ENCODE measurements at places on chromosomes 16 and 17. TPM values are rescaled to one million over a fixed set of nuclear protein-coding genes. Genes with fewer than 3 reads are reported as not detected.

The TMEM170A gene
- 33.5 TPM for total RNA-seq

The PIRT gene
- total RNA-seq: not detected

The CCL14 gene
- not detected for total RNA-seq

The MARVELD3 gene
- not detected for total RNA-seq

The TPSB2 gene
- not detected for total RNA-seq

The ZFP3 gene
- 1.7 TPM for total RNA-seq

The HBQ1 gene
- 2.1 TPM for total RNA-seq

The EPN2 gene
- 9.7 TPM for total RNA-seq

The METTL23 gene
- 13.9 TPM for total RNA-seq

The CDK5RAP3 gene
- total RNA-seq: 185 TPM

The SOCS1 gene
- total RNA-seq: 57.0 TPM

The CBFB gene
- total RNA-seq: 124 TPM

The MYH1 gene
- not detected for total RNA-seq

The BHLHA9 gene
- total RNA-seq: not detected

- DNase-seq: peak; percentile 51
Observed at GRCh38 chr16:86044241-86044671, 145.3 kb downstream of the IRF8 start.

- DNase-seq: no peak
Observed at GRCh38 chr16:89187032-89187769, 13.1 kb downstream of the SLC22A31 start.

GRCh38 chr17:38601539-38602351, 4.0 kb downstream of the SRCIN1 start:
- no peak for DNase-seq

DNA sequence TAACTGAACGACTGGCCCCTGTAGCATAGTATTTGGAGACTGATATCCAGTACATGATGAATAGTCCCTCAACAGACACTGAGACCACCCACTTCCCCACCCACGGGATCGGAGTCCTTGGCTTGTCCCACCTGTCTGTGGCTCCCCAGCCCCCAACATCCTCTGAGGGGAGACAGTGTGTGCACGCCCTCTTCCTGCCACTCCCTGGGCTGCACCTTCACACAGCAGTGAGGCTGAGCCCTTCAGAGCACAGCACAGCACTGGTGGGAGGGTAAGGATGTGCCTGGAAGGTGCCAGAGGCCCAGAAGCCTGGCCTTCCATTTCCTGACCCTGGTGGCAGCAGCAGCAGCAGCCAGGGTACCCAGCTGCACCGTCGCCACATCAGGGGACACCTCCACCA, 11.0 kb downstream of the DNASE1 start:
- DNase-seq: no peak

DNA sequence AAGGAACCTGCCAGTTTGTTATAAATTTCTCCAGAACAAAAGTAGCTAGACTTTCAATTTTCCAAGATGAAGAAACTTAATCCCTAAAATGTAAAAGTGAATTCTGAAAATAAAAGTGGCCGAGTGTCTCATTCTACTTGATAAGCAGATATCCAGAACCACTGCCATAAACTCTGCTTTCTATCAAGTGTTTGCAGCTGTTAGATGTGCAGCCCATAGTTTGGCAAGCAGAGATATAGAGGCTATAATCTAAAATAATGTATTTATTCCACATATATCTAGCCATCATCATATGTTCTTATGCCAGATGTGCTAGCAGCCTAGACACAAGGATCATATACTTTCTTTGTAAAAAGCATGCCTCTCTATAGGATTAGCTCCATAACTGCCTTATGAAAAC, 14.7 kb upstream of the FBXL20 start:
- DNase-seq: no peak

- no peak for DNase-seq
Observed at GRCh38 chr17:4506175-4506813, 7.6 kb downstream of the SPNS2 start.

DNA sequence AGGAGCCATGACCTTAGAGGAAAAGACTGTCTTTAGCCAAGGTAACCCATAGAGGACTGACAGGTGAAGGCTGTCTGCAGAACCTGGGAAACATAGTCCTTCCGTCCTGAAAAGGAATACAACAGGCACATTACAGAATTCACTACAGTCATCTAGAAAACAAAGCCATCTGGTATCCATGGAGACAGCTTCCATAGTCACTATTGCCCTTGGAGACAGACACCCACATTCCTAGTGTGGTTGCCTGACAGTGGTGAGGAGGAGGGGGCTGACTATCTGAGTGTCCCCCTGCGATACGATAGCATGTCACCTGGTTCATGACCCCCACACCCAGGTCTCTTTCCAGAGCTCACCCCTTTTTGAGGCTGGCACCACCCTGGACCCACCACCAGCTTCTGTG, 254.7 kb downstream of the CDH13 start:
- DNase-seq: no peak

- no peak for DNase-seq
Observed at GRCh38 chr16:23436951-23437350, 16.0 kb downstream of the COG7 start.

- peak; percentile 59 for DNase-seq
Observed at GRCh38 chr16:29290631-29291247, 115.8 kb downstream of the NPIPB11 start.

GRCh38 chr16:84617041-84617790, 662 bp downstream of the COTL1 start:
- peak; percentile 60 for DNase-seq

DNA sequence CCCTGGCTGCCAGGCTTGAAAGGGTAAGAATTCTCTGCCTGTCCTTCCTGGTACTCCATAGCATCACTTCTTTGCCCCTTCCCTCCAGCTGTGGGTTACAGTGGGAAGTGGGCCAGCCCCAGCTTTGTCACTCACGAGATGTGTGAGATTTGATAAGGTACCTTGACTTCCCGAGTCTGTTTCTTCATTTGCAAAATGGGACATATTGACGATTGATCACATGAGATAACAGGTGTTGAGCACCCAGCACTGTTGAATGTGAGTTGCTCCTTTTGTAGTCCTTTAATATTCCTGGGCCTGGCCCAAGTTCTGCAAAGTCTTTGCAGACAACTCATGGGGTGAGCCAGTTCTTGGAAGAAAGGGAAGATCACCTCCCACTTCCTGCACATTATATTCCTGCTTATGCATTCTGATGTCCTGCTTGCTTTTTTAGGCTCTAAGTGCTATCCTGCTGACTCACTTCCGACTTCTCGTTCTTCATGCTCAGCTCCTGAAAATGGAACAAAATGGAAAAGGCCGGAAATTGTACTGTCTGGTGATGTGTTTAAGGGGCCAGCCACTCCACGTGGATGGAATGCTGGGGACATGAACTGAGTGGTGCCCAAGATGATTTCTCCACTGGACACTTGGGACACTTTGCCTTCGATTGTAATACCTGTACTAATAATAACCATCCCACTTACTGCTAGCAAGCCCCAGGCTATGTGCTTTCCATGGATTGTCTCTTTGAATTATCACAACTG, 8.3 kb upstream of the NLK start:
- no peak for DNase-seq

- no peak for DNase-seq
Observed at GRCh38 chr17:67111327-67111726, 67.0 kb downstream of the CACNG1 start.

DNA sequence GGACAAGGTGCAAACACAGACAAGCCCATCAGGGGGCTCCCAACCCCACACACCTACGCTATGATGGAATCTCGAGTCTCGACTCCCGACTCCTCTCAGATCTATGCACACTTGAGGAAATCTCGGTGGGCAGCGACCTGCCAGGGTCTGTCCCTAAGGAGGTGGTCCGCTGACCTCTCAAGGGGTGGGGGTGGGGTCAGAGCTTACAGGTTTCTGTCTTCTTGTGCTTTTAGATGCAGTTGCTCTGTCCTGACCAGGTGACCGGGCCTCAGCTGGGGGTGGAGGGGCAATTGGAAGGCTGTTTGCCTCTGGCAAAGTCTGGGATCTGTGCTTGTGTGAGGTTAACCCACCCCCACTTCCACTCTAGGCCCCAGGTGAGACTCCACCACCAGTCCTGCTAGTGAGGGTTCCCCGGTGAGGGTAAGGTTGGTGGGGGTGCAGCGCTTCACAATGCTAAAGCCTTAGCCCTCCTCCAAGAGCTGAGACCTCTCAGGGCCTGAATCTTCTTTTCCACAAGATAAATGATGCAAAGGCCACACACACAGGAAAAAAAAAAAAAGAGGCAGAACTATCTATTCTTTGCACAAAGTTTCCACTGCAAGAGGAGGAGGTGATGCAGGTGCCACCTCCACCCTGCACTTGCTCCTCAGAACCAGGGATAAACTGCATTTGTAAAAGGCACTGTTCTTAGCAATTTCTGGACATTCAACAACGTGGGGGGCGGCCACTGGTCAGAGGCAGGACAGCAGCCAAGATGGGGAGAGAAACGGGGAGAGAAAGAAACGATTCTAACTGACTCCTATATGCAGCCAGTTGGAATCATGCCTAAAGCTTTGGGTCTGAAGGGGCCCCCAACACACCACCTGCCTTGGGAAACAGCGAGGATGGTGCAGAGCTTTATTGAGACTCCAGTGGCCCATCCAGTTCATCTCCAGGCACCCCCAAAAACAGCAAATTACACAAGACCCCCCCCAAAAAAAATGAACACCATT, 4.1 kb downstream of the CISD3 start:
- DNase-seq: no peak

GRCh38 chr17:13953841-13954240, 115.5 kb upstream of the COX10 start:
- DNase-seq: no peak

- DNase-seq: no peak
Observed at GRCh38 chr16:48511071-48511540, 98.9 kb downstream of the N4BP1 start.

- DNase-seq: no peak
Observed at GRCh38 chr17:67773246-67773645, 52.1 kb upstream of the BPTF start.

- DNase-seq: no peak
Observed at GRCh38 chr16:22933173-22933572, 119.2 kb downstream of the HS3ST2 start.

DNA sequence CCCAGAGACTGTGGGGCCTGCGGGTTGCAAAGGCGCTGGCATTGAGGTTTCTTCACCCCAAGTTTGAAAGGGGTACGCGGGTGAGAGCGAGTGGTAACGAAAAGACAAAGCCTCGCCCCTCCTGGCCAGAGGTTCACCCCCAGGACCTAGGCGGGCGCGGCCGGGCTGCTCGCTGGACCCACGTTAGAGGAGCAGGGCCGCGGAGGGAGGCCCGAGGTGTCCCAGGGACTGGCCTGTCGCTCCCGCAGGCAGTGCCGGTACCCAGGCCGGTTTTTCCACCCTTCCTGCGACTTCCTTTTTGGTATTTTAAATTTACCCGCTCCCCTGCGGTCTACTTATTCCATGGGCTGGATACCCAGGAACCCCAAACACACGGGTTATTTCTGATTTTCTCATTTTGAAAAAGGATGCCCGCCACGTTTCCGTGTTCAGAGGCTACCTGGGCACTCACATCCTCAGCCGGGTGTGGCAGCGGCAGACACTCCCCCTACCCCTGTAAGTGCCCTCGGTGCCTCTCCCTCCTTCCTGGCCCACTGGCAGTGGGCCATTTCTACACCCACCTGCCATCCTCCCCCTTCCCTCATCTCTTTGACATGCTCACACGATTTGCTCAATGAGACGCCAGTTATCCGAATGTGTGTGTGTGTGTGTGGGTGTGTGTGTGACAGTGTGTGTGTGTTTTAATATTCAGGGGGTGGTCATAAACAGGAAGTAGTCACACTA, 1.6 kb upstream of the FOXL1 start:
- DNase-seq: no peak

GRCh38 chr17:1108765-1109605, 70.8 kb downstream of the ABR start:
- peak; percentile 62 for DNase-seq

GRCh38 chr17:63621229-63621683, 961 bp upstream of the MAP3K3 start:
- DNase-seq: no peak

GRCh38 chr16:83051451-83051850, 424.7 kb downstream of the CDH13 start:
- DNase-seq: no peak

DNA sequence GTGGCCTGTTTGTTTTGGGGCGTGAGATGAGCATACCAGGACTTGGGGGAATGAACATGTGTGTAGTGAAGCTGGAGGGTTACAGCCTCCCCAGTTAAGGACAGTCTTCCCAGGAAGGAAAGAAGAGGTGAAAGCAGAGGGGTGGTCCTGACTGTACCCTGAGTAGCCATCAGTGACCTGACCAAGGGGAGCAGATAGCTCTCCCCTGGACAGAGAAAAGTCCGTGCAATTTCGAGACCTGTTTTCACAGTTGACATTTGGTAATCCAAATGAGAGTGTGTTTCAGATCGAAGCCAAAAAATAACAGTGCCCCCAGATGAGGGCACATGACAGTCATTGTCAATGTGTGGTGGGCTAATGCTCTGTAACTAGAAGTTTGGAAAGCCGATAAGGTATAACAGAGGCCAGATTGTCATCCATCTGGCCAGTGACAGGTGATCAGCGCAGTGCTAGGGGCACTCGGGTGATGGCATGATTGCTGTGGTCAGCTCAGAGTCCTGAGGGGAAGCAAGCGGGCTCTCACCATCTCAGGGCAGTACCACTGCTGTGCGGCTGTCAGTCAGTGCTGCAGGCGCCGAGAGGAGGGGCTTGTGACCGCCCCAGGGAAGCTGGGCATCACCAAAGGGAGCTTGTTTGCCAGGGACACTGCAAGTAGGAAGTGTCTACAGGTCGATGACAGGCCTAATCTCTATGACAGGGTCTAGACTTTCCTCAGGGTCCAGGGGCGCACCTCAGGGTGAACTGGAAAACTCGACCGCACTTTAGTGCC, 1.1 kb upstream of the NME2 start:
- no peak for DNase-seq

GRCh38 chr17:1264196-1264595, 6.0 kb upstream of the BHLHA9 start:
- no peak for DNase-seq

GRCh38 chr17:32253117-32253611, 12.5 kb upstream of the RHBDL3 start:
- peak; percentile 64 for DNase-seq

GRCh38 chr16:4700380-4700996, 7.1 kb downstream of the NUDT16L1 start:
- DNase-seq: peak; percentile 31
